ENCODE measurements at places on chromosomes 1 and 21. TPM values are rescaled to one million over a fixed set of nuclear protein-coding genes. Genes with fewer than 3 reads are reported as not detected.

DNA sequence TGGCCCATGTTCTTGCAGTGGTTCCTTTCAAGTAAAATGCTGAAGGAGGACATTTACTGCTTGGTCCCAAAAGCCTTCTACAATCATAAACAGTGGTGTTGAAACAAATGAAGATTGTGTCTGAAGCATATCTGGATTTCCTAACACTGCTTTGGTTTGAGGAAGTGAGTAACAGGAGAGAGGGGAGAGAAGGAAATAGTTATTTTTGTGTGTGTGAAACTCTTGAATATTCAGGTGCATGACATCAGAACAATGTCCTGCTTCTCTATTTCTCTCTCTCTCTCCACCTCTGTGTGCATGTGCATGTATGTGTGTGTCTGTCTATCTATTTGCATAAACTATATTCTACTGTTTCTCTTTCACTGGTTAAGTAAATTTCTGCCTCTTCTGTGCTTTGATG lies 61.4 kb upstream of the TNFSF18 start:
- H3K4me1 ChIP-seq, result no peaks in the 10 kb centered on the region
- H3K4me3 ChIP-seq, result no peak overlapping the region
- no peak for DNase-seq
- no peaks in the 10 kb centered on the region for H3K27me3 ChIP-seq
- peaks cover 4% of the 10 kb centered on the region for H3K36me3 ChIP-seq
- H3K27ac ChIP-seq, result no peak overlapping the region

- H3K27me3 ChIP-seq, result no peaks in the 10 kb centered on the region
- no peaks in the 10 kb centered on the region for H3K36me3 ChIP-seq
- no peak overlapping the region for H3K27ac ChIP-seq
- no peak overlapping the region for H3K4me3 ChIP-seq
- DNase-seq, result no peak
Observed at GRCh38 chr1:224637515-224637914, 21.4 kb downstream of the CNIH3 start.

GRCh38 chr1:184486761-184487445 lies 100.1 kb downstream of the C1orf21 start:
- DNase-seq, result no peak
- H3K27me3 ChIP-seq, result no peaks in the 10 kb centered on the region
- no peak overlapping the region for H3K27ac ChIP-seq
- H3K4me1 ChIP-seq, result peaks cover 8% of the 10 kb centered on the region

DNA sequence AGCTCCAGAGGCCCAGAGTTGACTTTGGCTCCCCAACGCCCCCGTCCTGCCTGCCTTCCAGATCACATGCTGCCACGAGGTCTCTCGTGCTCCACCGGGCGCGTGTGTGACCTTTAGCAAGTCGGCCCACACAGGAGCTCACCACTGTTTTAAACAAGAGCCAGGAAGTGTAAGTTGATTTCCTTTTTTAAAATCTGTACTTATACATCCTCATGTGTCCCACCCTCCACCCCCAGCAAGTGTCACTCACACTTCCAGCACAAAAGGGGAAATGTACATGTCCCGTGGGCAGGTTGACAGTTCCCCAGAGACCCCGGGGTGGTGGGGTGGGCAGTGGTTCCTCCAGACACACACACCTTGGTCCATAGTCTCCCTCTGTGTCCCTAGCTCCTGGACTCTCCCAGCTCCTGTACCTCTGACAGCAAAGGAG lies 84.4 kb downstream of the STUM start:
- peak overlapping the region; percentile 92 for H3K27ac ChIP-seq
- peak; percentile 90 for DNase-seq
- no peaks in the 10 kb centered on the region for H3K27me3 ChIP-seq
- peaks cover 61% of the 10 kb centered on the region for H3K4me1 ChIP-seq

DNA sequence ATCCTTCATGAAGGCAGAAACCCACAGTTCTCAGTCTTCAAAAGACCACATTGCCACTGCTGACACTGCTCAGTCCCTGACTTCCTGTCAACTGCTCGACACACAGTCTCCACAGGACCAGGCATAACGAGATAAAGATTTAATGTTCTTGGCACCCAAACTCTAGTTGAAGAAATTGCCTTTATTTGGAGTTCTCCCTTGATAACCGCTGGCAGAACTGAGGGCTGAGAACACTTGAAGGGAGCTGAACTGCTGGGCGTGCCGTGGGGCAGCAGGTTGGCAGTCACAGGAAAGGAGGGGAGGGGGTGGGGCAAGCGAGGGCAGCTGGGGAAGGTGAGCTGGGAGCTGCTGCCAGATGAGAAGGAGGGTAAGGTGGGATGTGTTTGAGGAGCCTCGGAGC lies 15.9 kb downstream of the HENMT1 start:
- peak overlapping the region; percentile 55 for H3K4me3 ChIP-seq
- DNase-seq, result peak; percentile 62
- H3K36me3 ChIP-seq, result peaks cover 48% of the 10 kb centered on the region
- peaks cover 66% of the 10 kb centered on the region for H3K4me1 ChIP-seq

GRCh38 chr1:68221001-68221979 lies 11.0 kb downstream of the WLS start:
- H3K4me1 ChIP-seq, result no peaks in the 10 kb centered on the region
- H3K27ac ChIP-seq, result no peak overlapping the region
- no peak for DNase-seq
- H3K4me3 ChIP-seq, result no peak overlapping the region
- no peaks in the 10 kb centered on the region for H3K36me3 ChIP-seq

The HAPLN2 gene
- not detected for total RNA-seq

The CRYBG2 gene
- total RNA-seq, result 4.5 TPM

Data from activated CD8-positive, alpha-beta T cell treated with anti-CD3 and anti-CD28 coated beads for 36 hours (primary cell).